Cardiac ventricle fibroblast (primary cell): ENCODE measurements at places on chromosomes 12 and 14. TPM values are rescaled to one million over a fixed set of nuclear protein-coding genes. Genes with fewer than 3 reads are reported as not detected.

Gene KLRC2
- not detected in 2 replicates for total RNA-seq

Gene FAIM2
- 209 and 210 TPM in 2 replicates for total RNA-seq

Gene OTOGL
- total RNA-seq, result 0.15 and 0.31 TPM in 2 replicates

Gene MYO1H
- total RNA-seq, result not detected in 2 replicates

Gene SLC39A5
- not detected in 2 replicates for total RNA-seq

Gene SLC5A8
- not detected in 2 replicates for total RNA-seq

Gene C12orf75
- 1.8 and 3.4 TPM in 2 replicates for total RNA-seq

Gene DNAJC22
- 0.81 TPM in 1 of 2 replicates, not detected in the other for total RNA-seq

Gene NPAS3
- total RNA-seq, result 0.06 and 0.10 TPM in 2 replicates

Gene KCNJ8
- 1.5 and 2.9 TPM in 2 replicates for total RNA-seq

Gene CS
- 74.3 and 82.7 TPM in 2 replicates for total RNA-seq

Gene KCNC2
- not detected in 2 replicates for total RNA-seq

Gene CELA1
- total RNA-seq, result not detected in 2 replicates

Gene PTCSC3
- total RNA-seq, result not detected in 2 replicates

Gene AICDA
- total RNA-seq, result not detected in 2 replicates

Gene CBLN3
- 6.6 and 15.3 TPM in 2 replicates for total RNA-seq

Gene ZC2HC1C
- 0.24 TPM in 1 of 2 replicates, not detected in the other for total RNA-seq

Gene RDH5
- total RNA-seq, result 33.4 and 34.8 TPM in 2 replicates

Gene ANKRD33
- total RNA-seq, result 0.44 TPM in 1 of 2 replicates, not detected in the other

Gene RITA1
- 13.6 and 15.2 TPM in 2 replicates for total RNA-seq

Gene CCDC196
- total RNA-seq, result not detected in 2 replicates

Gene PHETA1
- 10.8 and 21.1 TPM in 2 replicates for total RNA-seq

Gene CPSF2
- total RNA-seq, result 25.3 and 36.4 TPM in 2 replicates

Gene STAT6
- total RNA-seq, result 106 and 115 TPM in 2 replicates

Gene OTUB2
- 0.81 and 0.98 TPM in 2 replicates for total RNA-seq

Gene ANO4
- total RNA-seq, result 0.54 and 0.56 TPM in 2 replicates

Gene LRRC43
- 1.2 and 1.8 TPM in 2 replicates for total RNA-seq

Gene CMA1
- not detected in 2 replicates for total RNA-seq

Gene MYL2
- total RNA-seq, result not detected in 2 replicates

Gene CIT
- 3.8 and 7.1 TPM in 2 replicates for total RNA-seq

Gene LRIG3
- 17.5 and 20.3 TPM in 2 replicates for total RNA-seq

Gene MORN3
- total RNA-seq, result 0.12 and 0.15 TPM in 2 replicates

Gene GYS2
- not detected in 2 replicates for total RNA-seq

Gene ADAM21
- total RNA-seq, result 0.34 and 0.81 TPM in 2 replicates

Gene RTL1
- not detected in 2 replicates for total RNA-seq

Gene KRT82
- total RNA-seq, result not detected in 2 replicates
